ENCODE measurements at places on chromosomes 1 and 21.
A peak's percentile ranks its signal among the peaks of the same experiment; 100 is the strongest.

- peak; percentile 82 for DNase-seq
Observed at GRCh38 chr1:117366177-117367045, 838 bp upstream of the MAN1A2 start.

GRCh38 chr1:1156140-1157032 is 17.3 kb upstream of the TTLL10 start:
- no peak for DNase-seq

- no peak for DNase-seq
Observed at GRCh38 chr1:39895731-39896480, 5.8 kb downstream of the MYCL start.

- DNase-seq = no peak
Observed at GRCh38 chr1:220703305-220703704, 13.1 kb downstream of the C1orf115 start.

GRCh38 chr1:34272152-34272551 is 95.4 kb downstream of the C1orf94 start:
- DNase-seq = no peak

DNA sequence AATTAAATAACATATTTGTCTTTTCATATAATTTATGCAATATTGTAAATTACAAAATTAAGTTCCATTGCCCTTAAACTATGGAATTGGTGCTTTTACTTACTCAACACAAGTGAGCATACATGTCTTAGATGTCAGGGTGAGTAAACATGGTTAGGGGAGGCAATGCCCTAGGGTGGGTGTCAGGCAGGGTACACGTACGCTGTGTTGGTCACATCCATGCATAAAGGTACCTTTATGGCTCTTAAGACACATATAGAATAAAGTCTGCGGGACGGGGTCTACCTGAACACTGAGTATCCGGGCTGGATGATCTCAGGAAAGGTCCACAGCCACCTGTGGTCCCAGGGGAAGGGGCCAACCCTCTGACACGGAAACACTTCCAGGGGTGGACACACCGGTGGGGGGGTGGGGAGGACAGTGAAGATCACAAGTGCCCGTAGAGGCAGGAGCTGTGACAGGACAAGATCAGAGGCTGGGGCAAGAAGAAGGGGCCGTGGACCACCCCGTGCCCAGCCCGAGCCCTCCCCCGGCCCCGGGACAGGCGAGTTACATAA is 720 bp downstream of the LIN9 start:
- no peak for DNase-seq

DNA sequence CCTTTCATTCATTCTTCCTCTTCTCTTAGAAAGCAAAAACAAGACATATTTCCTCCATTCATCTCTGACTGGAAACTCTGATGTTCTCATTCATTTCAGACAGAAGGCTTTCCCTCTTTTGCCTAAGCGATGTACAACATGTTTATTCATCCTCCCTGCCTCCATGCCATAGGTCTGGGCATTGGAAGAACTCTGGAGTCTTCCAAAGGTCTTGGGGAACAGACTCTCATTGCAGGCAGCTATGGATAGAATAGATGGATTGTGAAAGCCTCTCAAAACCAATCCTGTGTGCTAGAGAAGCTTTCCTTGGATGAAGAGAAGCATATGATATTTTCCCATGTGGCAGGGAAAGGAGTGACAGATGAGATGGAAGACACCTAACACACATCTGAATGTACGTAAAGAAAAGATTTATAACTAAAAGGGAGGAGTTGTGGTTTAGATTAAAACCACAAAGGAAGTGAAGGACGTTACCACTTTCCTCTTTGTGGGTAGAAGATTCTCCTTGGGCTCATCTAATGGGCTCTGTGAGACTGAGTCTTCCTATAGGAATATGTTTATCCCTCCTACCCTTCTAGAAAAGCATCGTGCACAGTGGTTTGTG is 38.7 kb downstream of the BCL9 start:
- no peak for DNase-seq

- no peak for DNase-seq
Observed at GRCh38 chr1:223842784-223843183, 3.0 kb downstream of the TP53BP2 start.

DNA sequence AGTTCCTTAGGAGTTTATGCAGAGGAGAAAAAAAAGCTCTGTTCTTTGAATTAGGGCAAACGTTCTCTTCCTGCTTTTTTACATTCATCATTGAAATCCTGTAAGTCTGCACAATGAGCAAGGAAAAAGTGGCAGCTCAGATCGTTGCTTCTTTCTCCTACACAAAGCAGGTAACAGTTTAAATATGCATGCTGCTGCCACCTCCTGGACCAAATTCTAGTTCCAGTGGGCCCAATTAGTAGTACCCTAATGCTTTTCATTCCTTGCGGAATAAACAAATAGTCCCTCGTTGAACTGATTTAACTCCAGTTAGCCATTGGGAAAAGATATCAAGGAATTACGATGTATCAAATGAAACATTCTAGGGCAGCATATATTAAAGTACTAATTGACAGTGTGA is 20.1 kb downstream of the YTHDF2 start:
- DNase-seq = no peak

DNA sequence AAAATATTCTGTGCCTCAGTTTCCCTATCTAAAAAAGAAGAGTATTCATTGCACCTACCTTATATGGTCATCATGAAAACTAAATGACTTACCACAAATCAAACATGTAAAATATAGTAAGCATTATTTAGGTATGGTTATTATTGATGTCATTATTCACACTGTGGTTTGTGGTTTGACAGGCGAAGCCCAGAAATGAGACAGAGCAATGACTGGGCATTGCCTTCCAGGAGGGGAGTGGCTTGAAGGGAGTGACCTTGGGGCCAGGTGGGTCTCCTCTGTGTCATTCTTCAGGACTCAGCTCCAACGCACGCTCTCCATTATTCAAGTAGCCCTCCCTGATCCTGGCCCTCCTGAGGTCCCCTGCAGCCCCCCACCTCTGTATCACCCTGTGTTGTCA is 133.7 kb downstream of the DMRTA2 start:
- DNase-seq = no peak

- DNase-seq = no peak
Observed at GRCh38 chr1:2644171-2644570, 11.4 kb upstream of the MMEL1 start.

GRCh38 chr1:210775289-210775688 is 358.7 kb downstream of the KCNH1 start:
- DNase-seq = no peak

DNA sequence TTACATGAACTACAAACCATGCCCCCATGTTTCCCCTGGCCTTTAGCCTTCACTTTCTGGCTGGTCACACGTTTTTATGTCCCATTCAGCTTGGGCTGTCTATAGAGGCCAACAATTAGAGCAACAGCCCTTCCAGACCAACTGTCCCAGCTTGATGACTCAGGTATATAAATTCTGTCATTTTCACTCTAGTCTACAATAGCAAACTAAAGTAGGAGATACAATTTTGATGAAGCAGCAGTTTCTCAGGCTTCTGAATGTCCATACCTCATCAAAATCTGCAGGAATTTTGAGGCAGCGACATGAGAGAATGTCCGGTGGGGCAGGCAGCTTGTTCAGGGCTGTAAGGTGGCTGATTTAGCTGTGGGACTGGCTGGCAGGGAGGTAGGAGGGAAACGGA is 45.6 kb upstream of the VAV3 start:
- no peak for DNase-seq

DNA sequence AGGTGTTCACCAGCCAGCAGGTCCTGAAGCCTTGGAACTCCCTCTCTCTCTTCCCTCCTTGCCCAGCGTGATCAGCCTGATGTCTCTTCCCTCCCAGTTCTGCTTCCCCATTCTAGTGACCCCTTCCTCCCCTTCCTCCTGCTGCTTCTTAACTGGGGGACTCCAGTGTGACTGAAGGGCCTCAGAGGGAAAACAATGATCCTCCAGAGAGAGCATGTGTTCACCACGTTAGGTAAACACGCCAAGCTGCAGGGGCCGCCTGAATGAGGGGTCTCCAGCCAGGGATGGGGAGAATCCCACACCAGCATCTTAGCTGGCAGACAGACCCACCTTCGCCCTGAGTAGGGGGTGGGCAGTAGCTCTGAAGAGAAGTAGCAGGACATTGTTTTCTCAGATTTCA is 124.8 kb downstream of the TMEM53 start:
- DNase-seq = no peak

DNA sequence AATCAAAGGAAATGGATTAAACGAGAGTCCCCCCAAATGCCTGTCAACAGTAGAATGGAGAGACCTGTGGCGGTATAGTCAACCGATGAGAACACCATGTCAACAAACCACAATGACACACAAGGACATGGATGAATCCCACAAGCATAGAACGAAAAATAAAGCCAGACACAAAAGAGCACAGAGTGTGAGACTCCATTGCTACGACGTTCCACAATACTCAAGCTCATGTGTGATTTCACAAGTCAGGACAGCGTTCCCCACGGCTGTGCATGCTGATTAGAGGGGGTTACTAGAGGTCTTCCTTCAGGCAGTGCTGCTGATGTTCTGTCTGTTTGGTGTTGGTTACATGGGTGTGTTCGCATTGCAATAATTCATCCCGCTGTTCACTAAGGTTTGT is 5.8 kb upstream of the PLA2G2D start:
- no peak for DNase-seq

- no peak for DNase-seq
Observed at GRCh38 chr1:227320476-227320875, 2.2 kb upstream of the CDC42BPA start.

- DNase-seq = no peak
Observed at GRCh38 chr1:89941110-89941766, 53.7 kb upstream of the ZNF326 start.

DNA sequence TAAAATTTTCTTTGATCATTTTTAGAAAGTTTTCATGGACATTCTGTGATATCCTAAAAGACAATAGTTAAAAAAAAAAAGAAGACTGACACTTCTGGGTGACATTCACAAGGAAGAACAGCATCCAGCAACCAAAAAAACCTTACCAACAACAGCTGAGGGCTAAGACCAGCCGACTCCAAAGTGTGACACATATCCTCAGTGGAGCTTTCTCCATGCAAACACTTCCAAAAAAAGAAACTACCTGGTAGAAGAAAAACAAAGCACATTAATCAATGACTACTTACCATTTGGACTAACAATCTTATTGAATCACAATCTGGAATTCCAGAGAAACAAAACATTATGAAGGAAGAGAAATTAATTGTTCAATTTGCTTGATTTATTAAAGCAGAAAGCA is 88.2 kb downstream of the IARS2 start:
- no peak for DNase-seq

- DNase-seq = no peak
Observed at GRCh38 chr1:74161497-74161896, 36.5 kb downstream of the LRRIQ3 start.

DNA sequence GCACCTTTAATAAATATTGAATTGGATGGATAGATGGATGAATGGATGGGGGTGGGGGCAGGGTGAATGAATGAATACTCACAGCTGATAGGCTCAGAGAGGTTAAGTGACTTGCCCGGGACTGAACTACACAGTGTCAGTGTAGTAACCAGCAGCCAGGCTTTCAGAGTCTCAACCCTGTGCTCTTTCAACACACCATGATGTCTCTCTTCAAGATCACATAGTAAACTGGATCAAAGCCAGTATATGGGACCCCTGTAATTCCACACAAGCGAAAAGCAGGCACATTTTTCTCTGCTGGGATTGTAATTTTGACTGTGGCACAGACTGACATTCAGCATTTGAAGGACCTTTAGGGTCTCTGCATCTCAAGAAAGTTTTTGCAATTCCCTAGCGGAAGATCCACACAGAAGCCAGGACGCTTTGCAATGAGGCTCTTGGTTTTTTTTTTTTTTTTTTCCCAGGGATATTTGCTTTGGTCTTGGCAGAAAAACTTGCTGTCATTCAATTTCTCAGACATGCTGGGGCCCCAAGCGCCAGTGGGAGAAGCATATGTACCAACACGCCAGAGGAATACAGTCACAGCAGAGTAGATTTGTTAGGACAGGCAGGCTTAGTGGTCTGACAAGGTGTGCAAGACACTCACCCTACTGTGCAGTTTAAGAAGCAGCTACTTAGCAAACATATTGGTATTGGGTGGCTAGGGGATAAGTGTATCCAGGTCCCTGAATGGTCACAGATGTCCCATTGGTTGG is 213.1 kb upstream of the CAMK1G start:
- DNase-seq = no peak

- no peak for DNase-seq
Observed at GRCh38 chr1:204285436-204286305, 71.9 kb upstream of the GOLT1A start.

- no peak for DNase-seq
Observed at GRCh38 chr21:32352526-32352925, 40.3 kb downstream of the URB1 start.

GRCh38 chr1:230074762-230075161 is 7.7 kb downstream of the GALNT2 start:
- DNase-seq = no peak

DNA sequence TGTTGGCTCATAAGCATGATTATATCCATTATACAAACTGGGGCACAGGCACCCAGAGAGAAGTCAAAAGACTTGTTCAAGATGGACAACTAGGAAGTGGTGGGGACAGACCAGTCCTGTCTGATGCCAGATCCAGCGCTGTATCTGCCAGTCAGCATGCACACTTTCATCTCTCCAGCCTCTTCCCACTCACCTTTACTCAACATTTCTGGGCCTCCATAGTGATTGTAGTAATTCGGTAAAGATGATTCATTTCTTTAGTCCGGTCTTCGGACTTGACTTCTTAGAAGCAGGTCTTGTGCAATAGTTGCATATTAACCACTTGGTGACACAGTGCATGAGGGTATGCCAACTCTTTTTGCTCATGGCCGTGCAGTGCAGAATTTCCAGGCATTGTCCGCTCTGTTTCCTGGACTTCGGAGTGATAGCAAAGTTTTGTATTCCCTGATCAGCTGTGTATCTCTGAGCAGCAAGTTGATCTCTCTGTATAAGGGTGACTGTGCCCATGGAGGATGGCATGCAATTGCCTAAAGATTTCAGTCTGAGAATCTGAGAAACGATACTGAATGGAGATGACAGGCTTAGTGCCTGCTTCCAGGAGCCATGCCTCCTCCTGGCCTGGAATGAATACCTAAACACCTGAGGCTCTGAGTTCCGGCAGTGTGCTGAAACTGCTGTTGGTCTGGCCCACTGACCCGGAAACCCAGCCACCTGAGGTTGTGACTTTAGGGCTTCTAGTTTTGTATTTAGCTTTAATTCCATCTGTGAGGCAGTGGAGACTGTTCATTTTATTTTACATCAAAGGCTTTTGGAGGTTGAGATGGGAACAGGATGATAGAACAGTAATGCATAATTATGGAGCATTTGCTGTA is 39.0 kb downstream of the GALNT2 start:
- no peak for DNase-seq

GRCh38 chr1:47682786-47683350 is 245.0 kb downstream of the FOXD2 start:
- DNase-seq = no peak

GRCh38 chr1:54239631-54240031 is 39.7 kb downstream of the MRPL37 start:
- no peak for DNase-seq

DNA sequence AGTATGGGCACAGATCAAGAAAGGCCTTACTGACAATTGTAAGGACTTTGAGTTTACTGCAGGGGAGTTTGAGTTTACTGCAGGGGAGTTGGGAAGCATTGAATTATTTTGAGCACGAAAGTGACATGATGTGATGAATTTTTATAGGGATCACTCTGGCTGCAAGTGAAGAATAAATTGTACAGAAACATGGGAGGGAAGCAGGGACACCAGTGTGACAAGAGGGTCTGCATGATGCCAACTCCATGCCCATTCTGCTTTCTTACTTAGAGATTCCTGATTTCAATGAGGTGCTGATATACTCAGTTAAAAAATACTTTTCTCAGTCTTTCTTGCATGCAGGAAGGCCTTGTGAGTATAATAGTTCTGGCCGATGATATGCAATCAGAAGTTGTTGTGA is 234.4 kb downstream of the CENPF start:
- DNase-seq = no peak

All from stimulated activated CD4-positive, alpha-beta T cell treated with anti-CD3 and anti-CD28 coated beads, TNF-alpha, amount 100 ng/mL, for 48 hours (primary cell).